ENCODE measurements at places on chromosomes 6 and 20.

- DNase-seq: no peak
Observed at GRCh38 chr6:111721753-111722154, 116.1 kb upstream of the TRAF3IP2 start.

GRCh38 chr6:11748591-11749210, 29.9 kb downstream of the ADTRP start:
- DNase-seq: no peak

DNA sequence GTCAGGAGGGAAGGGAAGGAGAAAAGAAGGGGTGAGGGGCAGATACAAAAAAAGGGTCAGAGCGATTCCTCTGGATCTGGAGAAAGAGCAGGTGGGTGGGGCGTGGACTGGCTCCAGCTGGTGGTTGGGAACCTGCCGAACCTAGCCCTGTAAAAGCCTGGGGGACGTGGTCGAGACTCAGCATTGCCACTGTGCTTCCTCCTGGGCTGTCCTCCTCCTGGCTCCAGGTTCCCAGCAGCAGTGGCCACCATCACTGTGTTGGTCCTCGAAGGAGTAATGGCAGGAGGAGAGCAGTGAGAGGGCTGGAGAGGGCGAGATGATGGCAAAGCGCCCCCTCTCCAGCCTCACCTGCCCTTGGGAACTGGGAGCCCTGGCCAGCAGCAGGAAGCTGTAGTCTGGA, 3.5 kb upstream of the RAET1L start:
- no peak for DNase-seq

GRCh38 chr20:17395729-17396128, 135.4 kb downstream of the BFSP1 start:
- no peak for DNase-seq

GRCh38 chr20:272718-273117, 15.2 kb downstream of the DEFB132 start:
- DNase-seq: no peak

DNA sequence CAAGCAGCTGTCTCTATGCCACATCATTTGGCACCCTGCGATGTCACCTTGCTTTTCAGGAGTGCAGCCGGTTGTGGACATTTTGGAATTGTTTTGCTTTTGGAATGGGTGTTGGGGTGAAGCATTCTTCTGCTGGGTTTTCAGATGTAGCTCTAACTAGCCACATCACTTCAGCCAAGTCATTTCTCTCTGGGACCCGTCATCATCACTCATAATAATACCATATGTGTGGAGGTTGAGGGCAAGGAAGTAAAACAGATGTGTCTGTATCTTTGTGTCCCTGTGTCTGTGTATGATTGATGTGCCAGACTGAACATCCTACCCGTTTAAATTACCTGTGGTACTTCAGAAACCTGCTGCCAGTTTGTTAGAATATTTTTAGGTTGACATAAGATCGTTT, 49.5 kb upstream of the TULP4 start:
- DNase-seq: no peak

DNA sequence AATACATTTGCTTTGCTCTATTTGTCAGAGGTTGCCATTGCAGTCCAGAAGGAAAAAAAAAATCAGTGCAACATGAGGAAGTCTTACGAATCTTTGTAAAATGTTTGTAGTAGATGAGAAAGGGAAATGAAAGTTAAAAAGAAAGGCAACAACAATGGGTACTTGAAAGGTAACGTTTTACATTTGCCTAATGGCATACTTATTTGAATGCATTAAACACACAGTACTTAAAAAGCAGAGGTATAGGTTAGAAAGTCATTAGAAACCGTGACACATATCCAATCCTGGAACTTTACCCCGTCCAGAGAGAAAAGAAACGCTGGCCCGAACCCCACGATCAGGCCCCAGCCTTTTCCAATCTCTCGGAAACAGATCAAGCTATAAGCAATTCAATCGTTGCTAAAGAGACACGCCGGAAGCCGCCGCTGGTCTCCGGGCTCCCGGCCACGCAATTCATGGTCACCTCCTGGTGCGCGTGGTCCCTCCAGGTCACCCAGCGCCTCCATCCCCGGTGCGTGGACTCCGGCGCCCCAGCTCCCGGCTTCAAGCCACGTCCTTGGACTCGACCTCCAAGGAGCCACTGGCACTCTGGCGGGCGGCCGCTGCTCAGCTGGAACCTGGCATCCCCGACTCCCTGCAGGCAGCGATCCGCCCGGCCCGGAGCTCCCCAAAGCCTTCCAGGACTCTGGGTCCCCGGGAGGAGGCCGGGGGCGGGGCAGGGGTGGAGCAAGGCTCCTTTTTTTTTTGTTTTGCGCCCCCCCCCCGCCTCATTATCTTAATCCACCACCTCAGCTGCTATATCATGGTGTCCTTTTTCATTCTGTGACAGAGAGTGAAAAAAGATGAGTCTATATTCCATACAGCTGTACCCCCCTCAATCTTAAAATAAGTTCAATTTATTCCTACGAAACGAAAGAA, at the start of gene SLC18B1:
TSS of gene SLC18B1 (minus strand) at position 687 of the 918 bp plus-strand sequence. CDS start at position 506, 181 bp downstream.
- peak; percentile 84 for DNase-seq

DNA sequence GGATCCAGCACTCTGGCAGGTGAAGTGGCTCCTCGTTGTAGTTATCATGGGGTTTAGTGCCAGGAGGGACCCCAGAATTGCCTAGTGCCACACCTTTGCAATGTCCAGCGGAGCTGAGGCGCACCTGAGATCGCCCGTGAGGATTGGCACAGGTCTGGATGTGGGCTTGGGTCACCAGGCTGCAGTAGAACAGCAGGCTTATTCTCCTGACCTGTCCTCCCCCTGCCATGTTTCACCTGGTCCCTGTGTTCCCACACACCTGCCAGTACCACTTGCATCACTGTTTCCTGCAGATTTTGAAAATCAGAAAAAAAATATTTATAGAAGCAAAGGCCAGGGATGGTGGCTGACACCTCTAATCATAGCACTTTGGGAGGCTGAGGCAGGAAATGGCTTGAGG, 16.7 kb downstream of the ENTPD6 start:
- no peak for DNase-seq

DNA sequence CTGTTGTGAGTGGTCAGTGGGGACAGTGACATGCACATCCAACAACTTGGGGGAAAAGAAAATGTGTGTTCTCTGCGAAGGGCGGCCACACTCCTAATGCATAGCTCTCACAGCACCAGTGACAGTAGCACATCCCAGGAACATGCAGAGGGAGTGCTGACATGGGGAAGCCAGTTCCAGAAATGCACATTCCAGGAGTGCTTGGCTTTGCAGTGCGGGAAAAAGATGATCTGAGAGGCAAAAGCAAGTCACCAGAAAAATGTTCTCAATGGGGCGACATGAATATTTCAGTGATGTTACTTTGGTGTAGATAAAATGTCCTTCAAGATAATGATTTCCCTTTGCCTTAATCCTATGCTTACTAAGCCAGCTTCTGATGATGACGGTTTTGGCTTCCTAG, 42.9 kb upstream of the PDE10A start:
- DNase-seq: no peak

DNA sequence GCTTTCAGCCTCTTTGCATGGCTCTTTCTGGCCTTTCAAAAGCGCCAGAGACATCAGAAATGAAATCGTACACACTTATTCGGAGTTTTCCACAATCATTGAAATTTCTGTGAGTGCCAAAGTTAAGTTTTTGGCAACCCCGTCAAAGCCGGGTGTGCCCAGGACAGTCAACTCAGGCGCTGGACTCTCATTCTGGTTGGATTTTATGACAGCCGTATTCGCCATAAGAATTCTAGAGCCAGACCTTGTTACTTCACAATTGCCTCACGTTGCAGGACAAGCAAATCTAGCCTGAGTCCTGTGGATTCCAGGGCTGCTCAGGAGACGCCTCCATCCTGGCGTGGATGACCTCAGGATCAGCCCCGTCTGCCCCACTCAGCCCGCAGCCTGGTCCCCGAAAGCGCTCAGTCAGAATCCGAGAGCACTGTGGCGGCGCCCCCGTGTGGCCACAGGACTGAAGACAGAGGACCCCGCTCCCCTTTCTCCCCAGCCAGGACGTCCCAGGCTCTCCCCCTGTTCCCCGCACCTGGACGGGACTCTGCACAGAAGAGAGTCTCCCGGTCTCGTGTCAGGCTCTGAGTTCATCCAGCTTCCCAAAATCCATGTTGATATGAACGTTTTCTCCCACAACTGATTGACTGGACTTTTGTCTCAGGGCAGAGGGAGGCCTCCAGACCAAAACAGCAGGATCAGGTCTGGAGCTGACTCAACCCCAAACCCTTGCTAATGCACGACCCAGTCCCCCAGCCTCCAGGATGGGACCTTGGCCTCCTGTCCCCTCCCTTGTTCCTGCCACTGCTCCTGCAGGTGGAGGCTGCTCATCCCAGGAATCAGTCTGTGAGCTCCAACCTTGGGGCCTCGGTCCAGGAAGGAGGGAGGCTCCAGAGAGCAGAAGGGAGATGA, 38.2 kb downstream of the MICA start:
- DNase-seq: peak; percentile 61

GRCh38 chr6:139020689-139021088, 7.9 kb upstream of the ABRACL start:
- DNase-seq: no peak

DNA sequence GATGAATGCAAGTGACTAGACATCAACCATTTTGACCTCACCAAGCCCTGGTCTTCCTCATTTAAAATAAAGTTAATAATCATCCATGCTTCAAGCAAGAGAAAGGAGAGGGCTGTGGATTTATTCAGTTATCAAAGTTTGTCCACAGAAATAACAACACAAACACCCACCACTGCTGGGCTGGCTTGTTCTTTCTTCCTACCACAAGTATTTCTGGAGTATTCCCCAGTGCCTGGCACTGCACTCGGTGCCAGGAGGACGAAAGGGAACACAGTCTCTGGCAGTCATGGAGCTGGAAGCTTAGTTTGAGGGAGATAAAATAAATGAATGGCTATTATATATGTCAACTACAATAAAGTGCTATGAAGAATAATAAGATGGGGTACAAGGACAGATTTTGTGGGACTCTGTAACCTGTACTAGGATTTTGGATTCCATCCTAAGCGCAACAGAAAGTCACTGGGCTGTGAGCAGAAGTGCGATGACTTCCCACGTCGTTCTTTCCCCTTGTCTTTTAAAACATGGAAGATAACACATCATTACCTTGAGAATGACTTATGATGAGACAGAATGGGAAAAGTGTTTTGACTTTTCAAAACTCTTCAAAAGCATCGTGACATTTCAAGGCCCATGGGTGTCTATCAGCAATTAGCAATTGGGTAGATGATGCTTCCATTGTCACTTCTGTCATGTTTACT, 74.5 kb upstream of the TRAF3IP2 start:
- DNase-seq: no peak

DNA sequence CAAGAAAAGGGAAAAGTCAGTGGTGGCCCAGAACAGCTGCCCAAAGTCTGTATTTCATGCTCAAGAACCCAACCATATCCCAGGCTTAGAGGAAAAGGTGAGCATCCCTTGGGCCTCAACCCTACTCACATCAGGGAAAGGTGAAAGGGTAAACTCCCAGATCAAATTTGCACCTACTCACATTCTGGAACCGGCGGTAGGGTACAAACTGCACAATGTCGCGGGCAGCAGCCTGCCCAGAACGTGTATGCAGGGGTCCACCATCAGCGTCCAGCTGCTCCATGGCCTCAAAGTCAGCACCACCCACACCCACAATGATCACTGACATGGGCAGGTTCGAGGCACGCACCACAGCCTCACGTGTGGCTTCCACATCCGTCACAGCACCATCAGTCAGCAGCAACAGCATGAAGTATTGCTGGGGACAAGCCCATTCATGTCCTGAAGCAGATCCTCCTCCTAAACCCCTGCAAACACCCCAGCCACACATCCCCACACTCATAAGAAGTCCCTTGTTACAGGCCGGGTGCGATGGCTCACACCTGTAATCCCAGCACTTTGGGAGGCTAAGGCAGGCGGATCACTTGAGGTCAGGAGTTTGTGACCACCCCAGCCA, 10.9 kb downstream of the SPAG4 start:
- no peak for DNase-seq

- DNase-seq: no peak
Observed at GRCh38 chr6:45728674-45729073, 287.0 kb downstream of the CLIC5 start.

- no peak for DNase-seq
Observed at GRCh38 chr6:101883505-101883904, 490.0 kb downstream of the GRIK2 start.

DNA sequence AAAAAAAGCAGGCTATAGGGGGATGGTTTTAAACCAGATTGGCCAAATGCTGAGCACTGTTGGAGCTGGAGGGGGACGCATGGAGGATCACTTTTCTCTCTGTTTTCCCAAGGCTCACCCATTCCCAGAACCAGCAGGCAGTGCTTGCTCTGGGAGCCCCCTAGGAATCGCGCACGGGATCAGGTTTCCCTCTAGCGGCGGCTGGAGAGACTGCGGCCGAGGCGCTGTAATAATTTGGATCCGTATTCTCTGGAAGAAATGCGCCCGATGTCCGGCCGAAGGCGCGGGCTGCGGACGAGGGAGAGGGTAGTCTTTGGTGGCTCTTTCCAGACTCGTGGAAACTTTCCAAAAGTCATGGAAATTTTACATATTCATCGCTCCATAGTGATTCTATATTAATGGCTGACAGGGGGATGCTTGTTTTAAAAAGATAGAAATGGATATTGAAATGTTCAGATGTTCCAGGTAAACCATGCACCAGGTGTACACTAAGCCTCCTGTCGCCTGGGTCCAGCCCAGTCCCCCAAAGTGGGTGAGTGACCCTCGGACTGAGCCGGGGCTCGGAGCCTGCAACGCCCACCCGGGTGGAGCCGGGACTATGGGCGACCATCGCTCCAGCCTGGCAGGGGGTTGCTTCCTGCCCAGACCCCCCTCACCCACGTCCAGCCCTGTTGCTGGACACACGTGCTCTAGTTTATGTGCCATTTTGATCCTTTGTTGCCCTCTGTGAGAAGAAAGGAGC, 78.7 kb upstream of the PHACTR3 start:
- DNase-seq: peak; percentile 61

GRCh38 chr20:55266361-55266760, 739.0 kb downstream of the CBLN4 start:
- no peak for DNase-seq

GRCh38 chr6:36848658-36849441, 9.6 kb upstream of the CPNE5 start:
- DNase-seq: peak; percentile 82

GRCh38 chr20:723756-724155, 44.5 kb downstream of the SLC52A3 start:
- no peak for DNase-seq

DNA sequence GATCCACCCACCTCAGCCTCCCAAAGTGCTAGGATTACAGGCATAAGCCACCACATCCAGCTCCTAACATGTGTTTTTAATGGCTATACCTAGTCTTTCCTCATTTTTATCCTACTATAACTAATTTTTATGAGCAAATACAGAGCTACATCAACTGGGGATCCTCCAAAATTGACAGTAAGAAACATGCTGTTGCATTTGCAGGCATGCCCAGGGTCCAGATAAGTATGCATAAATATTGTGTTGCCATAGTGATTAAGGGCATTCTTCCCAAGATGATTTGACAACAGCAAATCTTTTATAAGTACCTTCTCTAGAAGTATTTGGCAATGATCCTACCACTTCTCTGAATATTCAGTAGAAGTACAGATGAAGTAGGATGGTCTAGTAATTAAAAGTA, 41.9 kb upstream of the MOXD1 start:
- no peak for DNase-seq

GRCh38 chr6:108566406-108566805, 5.7 kb downstream of the FOXO3 start:
- DNase-seq: no peak

GRCh38 chr20:58194175-58194791, 34.2 kb downstream of the ANKRD60 start:
- DNase-seq: no peak

Measured in right kidney (tissue), 9 donors.